Stimulated activated CD4-positive, alpha-beta T cell treated with anti-CD3 and anti-CD28 coated beads, Interleukin-2, amount 100 ng/mL, for 4 hours (primary cell): ENCODE measurements at places on chromosomes 7 and 10.

GRCh38 chr7:6380310-6381095 is 67.3 kb downstream of the DAGLB start:
- no peak for DNase-seq

DNA sequence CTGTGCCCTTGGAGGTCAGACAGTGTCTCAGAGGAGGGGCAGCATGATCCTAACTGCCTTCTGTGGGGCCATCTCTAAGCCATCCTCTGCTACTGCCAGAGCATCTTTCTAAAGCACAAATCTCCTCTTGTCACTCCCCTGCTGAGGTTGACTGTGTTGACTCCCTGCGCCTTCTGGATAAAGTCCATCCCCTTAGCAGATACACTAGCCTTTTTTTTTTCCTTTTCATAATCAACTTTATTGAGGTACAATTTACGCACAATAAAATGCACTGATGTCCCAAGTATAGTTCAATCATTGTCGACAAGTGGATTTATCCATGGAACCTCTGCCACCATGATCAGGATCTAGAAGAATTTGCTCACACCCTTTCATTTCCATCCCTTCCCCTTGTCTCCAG is 150.1 kb downstream of the SPAG6 start:
- DNase-seq: no peak

DNA sequence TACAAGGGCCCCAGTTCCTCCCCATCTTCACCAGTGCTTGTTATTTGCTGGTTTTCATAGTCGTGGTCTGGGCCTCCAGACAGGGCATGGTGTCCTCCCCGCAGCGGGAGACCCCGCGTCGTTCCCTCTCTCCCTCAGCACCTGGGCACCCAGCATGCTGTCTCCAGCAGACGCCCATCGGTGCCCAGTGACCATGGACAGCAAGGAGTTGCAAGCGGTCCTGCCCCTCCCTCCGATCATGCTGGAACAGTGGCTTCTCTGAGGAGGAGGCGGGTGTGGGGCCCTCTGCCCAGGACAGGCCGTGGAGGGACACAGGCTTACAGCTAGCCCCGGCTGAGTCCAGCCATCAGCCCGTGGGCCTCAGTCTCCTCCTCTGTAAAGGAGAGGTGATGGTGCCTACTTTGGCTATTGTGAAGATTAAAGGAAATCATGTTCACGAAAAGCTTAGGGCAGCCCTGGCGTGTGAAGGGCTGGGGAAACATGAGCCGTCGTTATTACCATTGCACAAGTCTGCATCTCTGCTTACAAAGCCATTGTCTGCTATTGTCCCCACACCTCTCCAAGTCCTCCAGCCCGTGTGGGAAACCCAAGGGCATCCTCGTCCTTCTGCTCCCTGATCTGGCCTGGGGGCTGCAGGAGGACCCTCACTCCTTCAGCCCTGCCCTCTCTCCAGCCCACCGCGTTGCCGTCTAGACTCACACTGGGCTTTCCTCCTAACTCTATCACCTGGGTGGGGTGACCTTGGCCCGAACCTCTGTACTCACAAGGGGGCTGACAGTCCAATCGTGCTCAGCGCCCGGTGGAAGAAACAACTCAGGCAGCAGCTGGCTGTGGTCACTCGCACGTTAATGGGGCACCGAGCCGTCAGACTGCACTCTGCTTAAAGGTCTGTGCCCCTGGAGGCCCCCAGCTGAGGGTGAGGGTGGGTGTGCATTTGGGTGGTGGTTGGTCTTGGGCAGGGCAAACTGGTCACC is 29.9 kb downstream of the EN2 start:
- DNase-seq: no peak

DNA sequence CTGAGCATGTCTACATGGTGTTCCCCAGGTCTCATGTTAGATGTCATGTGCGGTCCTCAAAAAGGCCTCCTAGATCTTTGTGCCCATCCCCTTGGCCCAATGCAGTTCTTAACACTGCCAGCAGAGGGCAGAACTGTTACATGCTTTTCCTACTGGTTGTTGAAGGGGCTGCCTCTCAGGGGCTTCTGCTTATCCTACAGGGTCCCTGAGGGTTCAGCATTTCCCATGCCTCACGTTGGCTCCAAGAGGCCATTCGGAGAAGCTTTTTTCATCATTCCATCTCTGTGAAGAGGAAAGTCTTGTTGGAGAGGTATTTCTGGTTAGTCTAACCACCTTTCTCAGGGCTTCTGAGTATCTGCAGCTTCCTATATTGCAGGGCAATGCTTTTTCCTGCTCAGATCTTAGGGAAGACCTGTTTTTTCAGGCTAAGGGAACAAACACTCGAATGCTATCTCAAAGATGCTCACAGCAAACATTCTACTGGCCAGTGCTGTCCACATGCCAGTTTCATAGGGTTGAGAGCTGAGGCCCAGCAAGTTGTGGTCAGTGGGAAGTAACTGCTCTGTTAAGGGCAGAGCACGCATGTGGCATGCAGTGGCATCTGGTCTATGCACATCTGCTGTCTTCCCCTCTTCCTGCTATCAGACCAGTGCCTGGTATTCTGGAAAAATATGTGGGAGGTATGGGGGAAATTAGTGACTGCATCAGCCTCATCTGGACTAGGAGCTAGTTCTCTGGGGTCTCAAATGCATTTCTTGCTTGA is 31.5 kb downstream of the MBL2 start:
- DNase-seq: no peak

GRCh38 chr7:42483886-42484285 is 246.9 kb upstream of the GLI3 start:
- DNase-seq: no peak

DNA sequence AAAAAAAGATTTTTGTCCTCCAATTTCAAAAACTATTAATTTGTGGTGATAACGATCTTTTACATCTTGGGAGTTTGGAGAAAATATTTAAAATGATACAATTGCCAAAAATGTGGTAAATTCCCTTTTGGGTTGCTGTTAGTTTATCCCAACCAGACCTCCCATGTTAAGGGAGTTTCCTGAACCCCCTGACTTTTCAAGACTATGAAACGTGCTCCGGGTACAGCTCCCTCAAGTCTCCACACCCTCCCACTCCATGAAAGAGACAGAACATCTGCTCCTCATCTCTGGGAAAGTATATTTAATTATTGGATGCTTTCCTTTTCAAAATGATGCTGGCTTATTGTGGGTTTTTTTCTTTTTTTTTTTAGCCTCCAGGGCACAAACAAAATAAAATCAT is 534.6 kb upstream of the NRP1 start:
- no peak for DNase-seq

GRCh38 chr7:142428094-142428493 is 170.2 kb upstream of the PRSS58 start:
- no peak for DNase-seq

DNA sequence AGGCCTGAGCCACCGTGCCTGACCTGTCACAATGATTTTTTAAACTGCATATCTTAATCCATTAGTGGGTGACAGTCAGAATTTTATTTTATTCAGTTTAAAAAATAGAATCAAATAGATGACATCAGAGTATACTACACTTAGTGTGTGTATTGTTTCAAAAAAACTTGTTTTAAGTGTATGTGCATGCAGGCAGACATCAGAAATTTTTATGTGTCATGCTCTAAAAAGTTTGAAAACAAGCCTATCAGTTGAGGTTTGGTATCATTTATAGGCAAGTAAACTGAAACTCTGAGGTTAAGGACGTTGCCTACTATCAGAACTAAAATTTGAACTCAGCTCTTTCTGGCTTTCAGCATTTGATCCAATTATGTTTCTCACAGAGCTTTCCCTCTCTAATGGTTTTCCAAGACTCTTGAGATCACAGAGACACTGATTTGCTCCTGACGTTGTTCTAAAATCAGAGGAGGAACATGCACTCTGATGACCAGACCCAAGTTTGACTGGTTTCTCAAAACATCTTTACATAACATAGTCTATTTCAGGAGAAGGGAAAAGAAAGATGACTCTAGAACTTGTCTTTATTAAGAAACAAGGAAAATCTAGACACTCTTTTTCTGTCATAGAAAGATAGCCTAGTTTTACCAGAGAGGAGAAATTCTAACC is 188.6 kb downstream of the AUTS2 start:
- DNase-seq: no peak
